ENCODE measurements at places on chromosomes 2 and 18. TPM values are rescaled to one million over a fixed set of nuclear protein-coding genes. Genes with fewer than 3 reads are reported as not detected.

The NT5C1B gene
- not detected for total RNA-seq

The FIGN gene
- 23.1 TPM for total RNA-seq

The GCFC2 gene
- total RNA-seq = 27.7 TPM

The MAPRE2 gene
- 20.3 TPM for total RNA-seq

The SNTG2 gene
- total RNA-seq = 0.66 TPM

The ARHGEF33 gene
- 1.0 TPM for total RNA-seq

The FAM110C gene
- total RNA-seq = 0.60 TPM

The C2orf69 gene
- total RNA-seq = 11.0 TPM

The PAX3 gene
- 19.3 TPM for total RNA-seq

The EIF2B4 gene
- total RNA-seq = 41.5 TPM

The SEMA4F gene
- total RNA-seq = 8.4 TPM

The LANCL1 gene
- total RNA-seq = 58.8 TPM

The CCDC93 gene
- 18.0 TPM for total RNA-seq

The SMARCAL1 gene
- total RNA-seq = 28.7 TPM

The FKBP1B gene
- total RNA-seq = 43.1 TPM

The MFF gene
- total RNA-seq = 109 TPM

The HOXD8 gene
- total RNA-seq = not detected

The NEU2 gene
- total RNA-seq = not detected

The IL18R1 gene
- 0.07 TPM for total RNA-seq

The PSTPIP2 gene
- 4.6 TPM for total RNA-seq

The ZEB2 gene
- 27.0 TPM for total RNA-seq

The ABCG8 gene
- not detected for total RNA-seq

The CCL20 gene
- not detected for total RNA-seq

The ITM2C gene
- total RNA-seq = 411 TPM

Measured in cardiac muscle cell (in vitro differentiated cells and primary cell).